ENCODE measurements at places on chromosomes 5 and 9.

DNA sequence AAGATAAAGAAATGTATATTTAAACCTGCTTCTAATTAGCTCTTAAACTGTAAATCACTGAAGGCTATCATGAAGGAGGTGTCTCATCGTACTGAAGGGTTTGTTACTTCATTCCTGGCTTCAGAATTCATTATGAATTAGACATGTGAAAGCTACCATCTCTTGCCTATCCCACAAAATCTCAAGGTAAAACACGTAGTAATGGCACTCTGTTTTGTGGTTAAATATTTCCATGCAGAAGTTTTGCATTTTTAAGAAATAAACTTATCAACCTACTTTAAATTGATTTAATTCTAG is 490.7 kb upstream of the NUDT12 start:
- DNase-seq = no peak

DNA sequence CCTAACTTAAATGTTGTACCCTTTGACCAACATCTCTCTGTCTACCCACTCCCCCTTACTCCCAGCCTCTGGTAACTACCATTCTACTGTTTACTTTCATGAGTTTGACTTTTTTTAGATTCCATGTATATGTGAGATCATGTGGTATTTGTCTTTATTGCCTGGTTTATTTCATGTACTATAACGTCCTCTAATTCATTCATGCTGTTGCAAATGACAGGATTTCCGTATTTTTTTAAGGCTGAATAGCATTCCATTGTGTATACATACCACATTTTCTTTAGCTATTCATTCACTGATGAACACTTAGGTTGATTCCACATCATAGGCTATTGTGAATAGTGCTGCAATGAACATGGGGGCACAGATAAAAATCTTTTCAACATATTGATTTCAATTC is 11.8 kb upstream of the NDUFB6 start:
- no peak for DNase-seq

GRCh38 chr9:130432796-130433167 is 12.0 kb upstream of the ASS1 start:
- no peak for DNase-seq

GRCh38 chr9:70049672-70050271 is 6.1 kb downstream of the MAMDC2 start:
- no peak for DNase-seq

GRCh38 chr5:158466191-158466590 is 607.2 kb upstream of the CLINT1 start:
- no peak for DNase-seq

DNA sequence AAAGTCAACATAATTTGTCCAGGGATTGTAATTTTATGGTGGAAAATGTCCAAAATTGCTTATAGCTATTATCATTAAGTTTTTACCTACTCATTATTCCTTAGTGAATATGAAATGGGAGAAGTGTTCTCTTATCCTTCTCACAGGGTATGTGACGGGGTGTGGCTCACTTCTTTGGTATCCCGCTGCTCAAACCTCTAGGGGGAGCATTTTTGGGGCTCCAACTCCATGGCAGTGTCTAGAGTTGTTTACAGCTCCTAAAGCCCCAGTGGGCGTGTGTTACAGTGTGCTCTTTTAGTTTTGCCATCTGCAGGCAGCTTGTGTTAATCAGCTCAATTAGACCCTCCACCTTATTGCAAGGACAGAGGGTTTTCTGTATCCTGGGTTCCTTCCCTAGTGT is 89.4 kb downstream of the CDKN2A start:
- no peak for DNase-seq

GRCh38 chr5:72005671-72006070 is 101.6 kb upstream of the MAP1B start:
- no peak for DNase-seq

DNA sequence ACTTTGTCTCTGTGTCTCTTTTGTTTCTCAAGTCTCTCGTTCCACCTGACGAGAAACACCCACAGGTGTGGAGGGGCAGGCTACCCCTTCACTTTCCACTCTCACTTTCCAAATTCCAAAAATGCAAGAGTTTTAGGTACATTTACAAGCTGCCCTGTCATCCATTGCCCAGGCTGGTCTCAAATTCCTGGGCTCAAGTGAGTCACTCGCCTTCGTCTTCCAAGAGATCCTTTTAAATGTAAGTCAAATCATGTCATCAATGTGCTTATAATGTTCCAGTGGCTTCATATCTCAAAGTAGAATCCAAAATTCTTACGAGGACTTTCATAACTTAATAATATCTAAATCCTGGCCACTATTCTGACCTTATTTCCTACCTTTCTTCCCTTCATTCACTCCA is 20.4 kb upstream of the UGCG start:
- DNase-seq = no peak

DNA sequence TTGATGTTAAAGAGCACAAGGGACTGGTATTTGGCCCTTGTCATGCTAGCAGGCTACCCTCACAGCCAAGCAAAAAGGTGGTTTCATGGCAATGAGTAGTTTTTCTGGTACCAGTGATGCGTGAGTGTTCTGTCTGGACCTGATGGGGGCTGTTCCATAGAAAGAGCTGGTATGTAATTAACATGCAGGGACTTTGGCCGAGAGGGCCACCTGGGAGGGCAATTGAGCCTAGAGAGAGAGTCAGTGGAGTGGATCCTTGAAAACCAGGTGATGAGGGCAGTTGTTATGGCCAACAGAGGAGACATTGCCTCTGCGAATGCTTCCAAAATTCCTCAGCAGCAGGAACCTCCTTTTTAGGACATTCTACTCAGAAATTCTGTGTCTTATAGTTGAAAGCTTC is 383.3 kb downstream of the PSAT1 start:
- no peak for DNase-seq

DNA sequence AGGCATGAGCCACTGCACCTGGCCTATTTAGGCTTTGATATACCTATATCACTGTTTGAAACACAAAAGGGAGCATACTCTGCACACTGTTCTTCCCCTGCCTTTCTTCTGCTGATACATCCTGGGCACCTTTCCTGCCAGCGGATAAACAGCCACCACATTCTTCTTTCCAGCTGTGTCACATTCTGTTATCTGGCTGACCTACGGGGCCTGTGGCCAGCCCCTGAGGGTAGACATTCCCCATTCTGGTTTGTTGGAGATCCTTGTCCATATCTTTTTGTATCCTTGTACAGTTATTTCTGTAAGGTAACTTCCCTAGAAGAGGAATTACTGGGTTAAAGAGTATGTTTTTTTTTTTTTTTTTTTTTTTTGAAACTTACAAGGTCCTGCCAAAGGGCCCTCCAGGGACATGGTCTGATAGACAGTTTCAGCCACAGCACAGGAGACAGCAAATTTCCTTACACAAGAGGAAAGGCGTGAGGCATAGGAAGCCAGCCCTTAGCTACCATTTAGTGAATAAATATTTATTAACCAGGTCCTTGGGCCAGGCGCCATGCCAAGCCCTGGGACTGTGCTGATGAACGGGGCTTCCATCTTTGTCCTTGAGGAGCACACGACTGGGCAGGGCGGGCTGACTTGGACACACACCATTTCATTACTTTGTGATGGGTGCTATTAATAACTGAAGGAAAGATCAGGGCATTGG is 57.8 kb downstream of the ERGIC1 start:
- DNase-seq = no peak

- no peak for DNase-seq
Observed at GRCh38 chr9:21903380-21903965, 90.7 kb downstream of the CDKN2A start.

DNA sequence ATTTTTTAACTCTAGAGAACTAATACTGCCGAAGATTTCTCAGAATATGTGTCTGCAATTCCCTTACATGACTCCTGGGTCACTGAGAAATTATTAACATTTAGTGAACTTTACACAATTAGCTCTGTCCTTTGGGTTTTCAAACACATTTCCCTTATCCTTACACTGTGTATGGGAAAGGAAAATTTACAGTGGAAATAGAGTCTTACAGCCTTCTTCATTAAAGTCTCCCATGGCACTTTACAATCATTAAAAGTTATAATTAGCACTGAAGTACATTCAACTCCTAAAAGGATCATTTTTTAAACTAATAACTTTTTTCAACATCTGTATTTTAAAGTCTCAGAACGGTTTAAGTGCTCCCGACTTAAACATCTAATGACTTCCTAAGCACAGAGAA is 627.5 kb upstream of the TYRP1 start:
- no peak for DNase-seq

- no peak for DNase-seq
Observed at GRCh38 chr5:37921452-37921851, 81.6 kb upstream of the GDNF start.

- DNase-seq = no peak
Observed at GRCh38 chr5:142346706-142347105, 21.9 kb upstream of the SPRY4 start.

- no peak for DNase-seq
Observed at GRCh38 chr5:161547738-161548486, 1.4 kb upstream of the GABRB2 start.

DNA sequence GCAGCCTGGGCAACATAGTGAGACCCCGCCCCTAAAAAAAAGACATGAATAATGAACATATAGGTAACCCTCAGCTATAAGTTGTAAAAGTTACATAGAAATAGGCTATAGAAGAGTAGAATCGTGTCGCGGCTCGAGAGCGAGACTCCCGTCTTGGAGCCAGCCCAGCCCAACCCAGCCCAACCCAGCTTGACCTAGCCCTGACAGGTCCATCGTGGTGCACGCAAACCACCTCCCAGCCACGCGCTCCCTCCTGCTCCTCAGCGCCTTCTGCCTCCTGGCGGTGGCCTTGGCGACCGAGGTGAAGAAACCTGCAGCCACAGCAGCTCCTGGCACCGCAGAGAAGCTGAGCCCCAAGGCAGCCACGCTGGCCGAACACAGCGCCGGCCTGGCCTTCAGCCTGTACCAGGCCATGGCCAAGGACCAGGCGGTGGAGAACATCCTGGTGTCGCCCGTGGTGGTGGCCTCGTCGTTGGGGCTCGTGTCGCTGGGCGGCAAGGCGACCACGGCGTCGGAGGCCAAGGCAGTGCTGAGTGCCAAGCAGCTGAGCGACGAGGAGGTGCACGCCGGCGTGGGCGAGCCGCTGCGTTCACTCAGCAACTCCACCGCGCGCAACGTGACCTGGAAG is 10.8 kb downstream of the KIF24 start:
- no peak for DNase-seq

GRCh38 chr5:1310118-1310517 is 15.2 kb upstream of the TERT start:
- DNase-seq = no peak

GRCh38 chr9:34331196-34331595 is 1.8 kb downstream of the NUDT2 start:
- DNase-seq = no peak

- no peak for DNase-seq
Observed at GRCh38 chr5:156838961-156839360, 11.1 kb upstream of the PPP1R2B start.

GRCh38 chr9:92942688-92943616 is 4.4 kb upstream of the FGD3 start:
- DNase-seq = no peak

GRCh38 chr9:994005-994404 is 17.6 kb downstream of the DMRT3 start:
- no peak for DNase-seq

DNA sequence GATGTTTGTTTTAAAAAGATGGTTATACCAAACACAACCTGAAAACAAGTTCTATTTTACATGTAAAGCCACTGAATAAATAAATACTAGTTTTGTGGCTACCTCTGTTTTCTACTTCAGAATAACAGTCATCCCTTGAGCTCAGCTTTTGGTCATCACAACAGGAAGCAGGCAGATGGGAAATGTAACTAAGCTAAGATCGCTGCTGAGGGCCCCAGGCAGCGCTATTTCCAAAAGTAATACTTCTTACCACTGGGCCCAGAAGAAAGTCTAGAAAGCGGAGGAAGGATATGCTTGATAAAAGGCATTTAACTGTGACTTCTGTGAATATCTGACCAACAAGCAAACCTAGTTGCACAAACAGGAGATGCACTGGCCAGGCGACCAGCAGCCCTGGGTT is 61.4 kb downstream of the SERINC5 start:
- DNase-seq = peak; percentile 28

DNA sequence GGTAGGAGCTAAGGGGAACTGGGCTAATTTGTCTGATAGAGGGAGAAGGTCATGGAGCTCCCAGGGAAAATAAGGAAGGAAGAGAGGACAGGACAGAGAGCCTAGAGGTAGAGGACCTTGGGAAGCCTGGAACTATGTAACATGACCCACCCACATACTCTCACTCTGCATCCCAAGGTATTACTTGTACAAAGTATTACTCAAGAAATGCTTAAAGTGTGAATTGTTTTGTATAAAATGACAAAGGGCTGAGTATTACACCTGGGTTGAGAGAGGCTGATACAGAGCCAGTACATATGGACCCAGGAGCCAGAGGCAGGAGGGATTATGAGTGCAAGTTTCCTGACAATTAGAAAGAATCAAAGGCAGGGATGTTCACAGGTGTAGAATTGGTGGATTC is 80.5 kb upstream of the ANKRD55 start:
- no peak for DNase-seq

GRCh38 chr5:45094876-45095440 is 286.2 kb downstream of the MRPS30 start:
- no peak for DNase-seq

DNA sequence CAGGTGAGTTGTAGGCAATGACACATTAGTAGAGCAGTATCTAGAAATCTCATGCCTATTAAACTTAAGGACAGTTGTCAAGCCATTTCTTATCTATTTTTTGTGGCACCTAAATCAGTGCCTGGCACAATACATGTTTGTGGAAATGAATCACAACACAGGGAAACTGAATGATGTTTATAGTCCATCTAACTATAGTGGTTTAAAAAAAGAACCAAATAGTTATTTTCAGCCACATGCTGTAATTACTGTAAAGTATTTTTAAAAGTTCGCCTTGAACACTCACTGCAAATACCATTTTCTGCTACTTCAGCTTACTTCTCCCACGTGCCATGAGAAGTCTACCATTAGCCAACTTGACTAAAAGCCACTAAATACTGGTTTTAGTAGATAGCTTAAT is 21.9 kb downstream of the FNBP1 start:
- no peak for DNase-seq

GRCh38 chr5:98679963-98680362 is 93.5 kb upstream of the RGMB start:
- no peak for DNase-seq

DNA sequence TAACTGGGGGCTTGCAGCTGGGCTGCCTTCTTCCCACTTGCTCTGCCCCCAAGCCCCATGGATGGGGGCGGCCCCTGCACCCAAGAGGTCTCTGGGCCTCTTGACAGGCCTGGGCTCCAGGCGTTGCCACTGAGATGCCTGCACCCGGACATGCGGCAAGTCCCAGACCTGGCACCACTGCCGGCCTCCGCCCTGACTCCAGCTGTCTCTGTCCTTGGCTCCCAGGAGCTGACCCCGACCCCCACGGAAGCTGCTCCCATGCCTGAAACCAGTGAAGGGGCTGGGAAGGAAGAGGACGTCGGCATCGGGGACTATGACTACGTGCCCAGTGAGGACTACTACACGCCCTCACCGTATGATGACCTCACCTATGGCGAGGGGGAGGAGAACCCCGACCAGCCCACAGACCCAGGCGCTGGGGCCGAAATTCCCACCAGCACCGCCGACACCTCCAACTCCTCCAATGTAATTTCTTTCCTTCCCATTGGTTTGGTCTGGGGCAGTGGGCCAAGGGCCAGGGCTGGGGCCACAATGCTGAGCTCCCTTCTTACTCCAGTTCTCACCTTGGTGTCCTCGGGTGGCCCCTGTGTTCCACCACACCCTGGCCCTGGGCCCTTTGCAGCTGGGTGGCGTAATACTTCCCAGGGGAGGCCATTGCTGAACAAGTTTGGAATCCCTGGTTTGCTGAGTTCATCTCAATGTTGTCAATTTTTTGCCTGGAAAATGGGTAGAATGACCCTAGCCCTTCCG is 88.6 kb downstream of the COL5A1 start:
- no peak for DNase-seq

Measured in activated naive CD4-positive, alpha-beta T cell treated with Interleukin-2 at 50 U/mL for 16 hours (primary cell).